ENCODE measurements at places on chromosomes 16 and 17. TPM values are rescaled to one million over a fixed set of nuclear protein-coding genes. Genes with fewer than 3 reads are reported as not detected.

Gene SPATA22
- total RNA-seq, result 0.71 TPM

Gene NKD1
- not detected for total RNA-seq

Gene HCRT
- not detected for total RNA-seq

Gene MT4
- total RNA-seq, result not detected

Gene TBX2
- 22.3 TPM for total RNA-seq

Gene TLCD3A
- total RNA-seq, result 17.9 TPM

Gene TBC1D26
- total RNA-seq, result not detected

Gene CD300LB
- not detected for total RNA-seq

Gene CCL1
- not detected for total RNA-seq

Gene TMIGD1
- not detected for total RNA-seq

Gene TNFRSF13B
- total RNA-seq, result not detected

Gene ACE
- total RNA-seq, result 1.9 TPM

All from myometrial cell (primary cell).